ENCODE measurements at places on chromosomes 11 and 22. TPM values are rescaled to one million over a fixed set of nuclear protein-coding genes. Genes with fewer than 3 reads are reported as not detected.

The HEPACAM gene
- not detected for total RNA-seq

The MS4A2 gene
- total RNA-seq, result 0.55 TPM

The DEPDC7 gene
- 4.5 TPM for total RNA-seq

The OR4C5 gene
- total RNA-seq, result not detected

The ARVCF gene
- 8.7 TPM for total RNA-seq

The OR51A7 gene
- not detected for total RNA-seq

The PIWIL4 gene
- 1.2 TPM for total RNA-seq

The TEAD1 gene
- total RNA-seq, result 178 TPM

The JRKL gene
- total RNA-seq, result 6.7 TPM

The CRYBA4 gene
- not detected for total RNA-seq

The HORMAD2 gene
- total RNA-seq, result not detected

The TSPAN32 gene
- total RNA-seq, result 0.13 TPM

The SLC17A6 gene
- total RNA-seq, result not detected

The TRPM5 gene
- not detected for total RNA-seq

The MMP20 gene
- total RNA-seq, result not detected

All from psoas muscle (tissue), 8 donors.